ENCODE measurements at places on chromosomes 6 and 20.

GRCh38 chr6:63709148-63709547, 73.5 kb downstream of the PHF3 start:
- no peak for DNase-seq

DNA sequence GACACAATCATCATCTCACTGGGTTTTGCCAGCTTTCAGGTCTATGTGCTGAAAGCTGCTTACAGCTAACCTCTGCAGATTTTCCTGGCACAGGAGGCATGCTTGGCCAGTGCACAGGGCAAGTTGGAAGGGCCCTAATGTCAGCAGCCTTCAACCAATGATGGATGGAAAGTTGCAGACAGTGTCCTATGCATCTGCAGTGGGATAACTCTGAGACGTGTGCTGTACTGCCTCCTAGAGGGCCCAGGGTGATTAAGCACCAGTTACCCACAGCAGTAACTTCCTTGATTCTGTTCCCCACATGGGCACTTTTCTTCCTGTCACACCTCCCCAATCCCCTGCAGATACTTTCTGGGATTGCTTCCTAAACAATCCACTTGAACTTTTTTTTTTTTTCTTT, 38.6 kb downstream of the OVOL2 start:
- DNase-seq = no peak

GRCh38 chr6:55979526-55979925, 104.1 kb upstream of the BMP5 start:
- no peak for DNase-seq

- DNase-seq = no peak
Measured at GRCh38 chr6:113873043-113873667, 16.0 kb downstream of the MARCKS start.

GRCh38 chr20:51871943-51872342, 69.6 kb upstream of the SALL4 start:
- no peak for DNase-seq

GRCh38 chr6:90369024-90369519, 72.4 kb upstream of the BACH2 start:
- DNase-seq = no peak

- DNase-seq = no peak
Measured at GRCh38 chr6:118696271-118696670, 44.9 kb upstream of the CEP85L start.

DNA sequence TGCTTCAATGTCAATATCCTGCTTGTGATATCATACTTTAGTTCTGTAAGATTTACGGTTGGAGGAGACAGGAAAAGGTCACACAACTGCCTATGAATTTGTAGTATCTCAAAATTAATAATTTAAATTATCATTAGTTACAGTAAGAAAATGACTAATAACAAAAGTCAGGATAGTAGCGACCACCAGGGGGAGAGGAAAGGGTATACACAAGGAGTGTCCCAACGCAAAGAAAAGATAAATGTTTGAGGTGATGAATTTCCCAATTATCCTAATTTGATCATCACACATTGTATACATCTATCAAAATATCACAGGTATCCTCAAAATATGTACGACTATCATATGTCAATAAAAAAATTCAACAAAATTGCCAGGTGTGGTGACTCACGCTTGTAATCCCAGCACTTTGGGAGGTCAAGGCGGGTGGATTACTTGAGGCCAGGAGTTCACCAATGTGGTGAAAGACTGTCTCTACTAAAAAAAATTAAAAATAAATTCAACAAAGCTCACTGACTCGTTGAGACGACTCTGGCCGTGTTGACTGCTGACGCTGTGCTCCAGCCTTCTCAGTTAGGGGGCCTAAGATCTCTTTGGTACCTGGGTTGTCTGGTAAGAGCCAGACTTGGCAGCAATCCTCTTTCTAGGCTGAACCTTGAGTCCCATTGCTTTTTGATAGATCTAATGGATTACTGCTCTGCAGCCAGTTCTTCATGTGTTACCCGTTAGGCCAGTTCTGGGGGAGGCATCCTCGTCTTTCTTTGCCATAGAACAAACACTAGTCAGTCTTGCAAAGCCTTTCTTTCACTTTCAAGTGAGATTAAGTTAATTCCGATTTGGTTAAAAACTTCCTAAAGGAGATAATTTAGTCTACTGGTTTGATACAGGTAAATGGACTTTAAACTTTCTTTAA, 9.0 kb upstream of the OVOL2 start:
- DNase-seq = no peak

- no peak for DNase-seq
Measured at GRCh38 chr20:58702161-58702510, 9.5 kb downstream of the NPEPL1 start.

DNA sequence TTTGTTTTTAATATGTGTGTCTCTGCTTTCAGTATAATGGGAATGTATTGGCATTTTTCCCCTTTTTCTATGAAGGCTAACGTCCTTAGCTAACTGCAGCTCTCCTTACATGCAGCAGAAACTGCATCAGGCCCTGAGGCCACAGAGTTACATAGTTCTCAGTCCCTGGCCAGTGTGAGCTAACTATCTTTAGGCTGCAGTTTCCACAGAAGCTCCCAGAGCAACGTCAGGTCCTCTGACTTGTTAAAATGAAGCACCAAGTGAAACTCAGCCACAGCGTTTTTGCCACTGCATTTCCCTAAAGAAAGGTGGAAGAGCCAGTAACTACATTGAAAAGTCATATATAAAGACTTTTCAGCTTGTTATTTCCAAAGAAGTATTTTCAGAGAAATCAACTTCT, 244.7 kb downstream of the CBLN4 start:
- no peak for DNase-seq

GRCh38 chr6:34195726-34196115, 41.0 kb upstream of the HMGA1 start:
- no peak for DNase-seq

DNA sequence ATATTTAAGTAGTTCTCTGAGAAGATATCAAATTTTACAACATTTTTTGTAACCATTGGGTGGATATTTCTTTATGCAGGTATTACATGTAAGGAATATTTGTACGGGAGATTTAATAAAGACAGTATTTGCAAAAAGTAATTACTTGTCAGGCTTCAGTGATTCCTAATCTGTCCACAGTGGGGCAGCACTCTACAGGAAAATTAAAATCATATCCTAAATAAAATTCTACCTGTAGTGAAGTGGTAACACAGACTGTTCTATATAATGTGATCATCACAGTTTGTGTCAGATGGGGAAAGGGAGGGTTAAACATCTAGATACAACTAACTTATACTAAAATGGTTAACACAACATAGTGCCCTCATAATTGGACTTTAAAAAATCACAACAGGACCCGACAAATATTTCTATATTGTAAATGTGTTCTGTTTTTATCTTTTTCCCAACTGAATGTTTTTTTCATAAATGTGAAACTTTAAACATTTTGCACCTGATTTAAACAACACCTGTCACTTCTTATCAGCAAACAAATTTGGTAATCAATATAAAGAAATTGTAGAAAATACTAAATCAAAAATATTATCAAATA, 145.6 kb upstream of the MANEA start:
- DNase-seq = peak; percentile 4

- DNase-seq = no peak
Measured at GRCh38 chr6:152100183-152100618, 292.7 kb downstream of the ESR1 start.

DNA sequence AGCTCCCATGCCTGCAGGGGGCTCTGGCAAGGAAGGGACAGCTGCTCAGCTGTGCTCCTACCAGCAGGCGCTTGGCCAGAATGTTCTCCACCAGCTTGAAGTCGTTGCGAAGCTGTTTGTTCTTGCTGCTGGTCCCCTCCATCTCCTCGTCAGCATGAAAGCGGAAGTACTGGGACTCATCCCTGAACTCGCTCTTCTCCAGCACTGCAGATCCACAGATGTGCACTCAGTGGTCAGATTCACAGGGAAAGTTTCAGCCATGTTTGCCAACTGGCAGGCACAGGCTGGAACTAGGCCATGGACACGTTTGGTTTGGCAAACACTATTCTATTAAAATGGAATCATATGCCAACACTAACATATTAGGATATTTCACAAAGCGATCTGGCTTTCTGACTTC, 167.9 kb downstream of the PREX1 start:
- DNase-seq = no peak

DNA sequence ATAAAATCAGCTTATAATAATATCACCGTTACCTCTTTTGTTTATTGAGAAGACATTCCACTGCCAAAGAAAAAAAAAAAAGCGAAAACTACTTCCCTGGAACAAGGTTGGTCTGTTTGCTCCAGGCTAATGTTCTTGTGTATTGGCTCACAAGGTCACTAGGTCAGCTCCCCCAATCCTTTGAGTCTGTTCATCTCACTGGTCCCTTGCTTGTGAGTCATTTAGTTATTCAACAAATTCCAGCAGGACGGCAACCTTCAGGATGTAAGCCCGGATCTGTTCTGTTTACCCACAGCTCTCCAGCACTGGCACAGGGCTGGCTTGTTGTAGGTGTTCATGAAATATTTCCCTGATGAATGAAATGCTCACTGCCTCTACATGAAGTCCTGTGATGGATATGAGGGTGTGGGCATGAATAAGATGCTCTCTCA, 3.3 kb downstream of the ARHGAP40 start:
- no peak for DNase-seq

GRCh38 chr6:89047473-89047872, 33.1 kb upstream of the PNRC1 start:
- DNase-seq = no peak

- no peak for DNase-seq
Measured at GRCh38 chr6:119800526-119800925, 451.0 kb upstream of the MAN1A1 start.

DNA sequence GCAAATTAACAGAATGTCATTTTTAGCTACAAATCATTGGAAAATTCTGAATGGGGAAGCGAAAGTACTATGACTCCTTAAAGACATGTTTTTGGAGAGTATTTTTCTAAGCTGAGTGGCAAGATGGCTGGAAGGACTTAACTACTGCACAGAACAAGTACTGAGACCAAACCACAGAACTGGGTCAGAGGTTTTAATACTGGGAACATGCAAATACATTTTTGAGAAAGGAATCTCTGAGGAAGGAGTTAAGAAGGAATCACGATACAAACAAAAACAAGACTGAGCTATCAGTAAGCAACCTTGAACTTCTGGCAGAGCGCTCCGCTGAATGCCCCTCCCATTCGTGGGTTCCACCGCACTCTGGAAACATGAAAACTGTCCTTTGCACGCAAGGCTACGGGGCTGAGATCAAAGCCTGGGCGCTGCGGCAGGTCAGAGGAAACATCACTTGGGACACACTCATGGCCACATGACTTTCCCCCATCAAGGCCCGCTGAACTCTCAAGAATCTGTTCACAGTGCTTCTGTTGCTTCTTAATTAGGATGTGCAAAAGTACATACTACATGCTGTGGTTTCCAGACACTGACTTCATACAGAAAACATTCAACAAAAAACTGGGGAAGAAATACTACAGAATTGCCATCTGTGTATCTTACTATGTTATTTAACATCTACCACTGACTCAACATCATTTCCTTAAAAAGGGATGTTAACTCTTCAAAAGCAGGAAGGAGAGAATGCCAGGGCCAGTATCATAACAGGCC, 27.8 kb downstream of the SLC23A2 start:
- peak; percentile 40 for DNase-seq

GRCh38 chr20:25247956-25248785, at the start of gene PYGB:
PYGB (plus strand) TSS chr20:25248085; CDS start chr20:25248179, 94 bp downstream.
- DNase-seq = peak; percentile 75

DNA sequence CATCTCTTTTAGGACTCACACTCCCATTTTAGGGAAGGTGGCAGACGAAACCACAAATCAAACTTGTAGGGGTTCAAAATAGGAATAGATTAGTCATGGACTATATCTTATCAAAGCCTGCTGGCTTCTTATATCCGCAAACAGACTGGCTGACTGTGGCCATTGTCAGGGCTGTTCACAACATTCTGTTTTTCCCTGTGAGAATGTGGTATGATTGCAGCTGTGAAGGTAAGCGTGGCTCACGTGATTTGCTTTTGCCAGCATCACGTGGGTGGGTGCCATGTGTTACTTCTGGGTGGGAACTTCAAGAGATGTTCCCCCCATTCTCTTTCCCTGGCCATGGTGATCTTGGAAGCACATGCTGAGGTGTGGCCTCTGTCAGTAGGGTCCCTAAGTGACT, 5.9 kb downstream of the IP6K3 start:
- no peak for DNase-seq

- no peak for DNase-seq
Measured at GRCh38 chr6:3697609-3698008, 53.9 kb downstream of the PXDC1 start.

- no peak for DNase-seq
Measured at GRCh38 chr6:168864541-168865460, 388.8 kb downstream of the THBS2 start.

DNA sequence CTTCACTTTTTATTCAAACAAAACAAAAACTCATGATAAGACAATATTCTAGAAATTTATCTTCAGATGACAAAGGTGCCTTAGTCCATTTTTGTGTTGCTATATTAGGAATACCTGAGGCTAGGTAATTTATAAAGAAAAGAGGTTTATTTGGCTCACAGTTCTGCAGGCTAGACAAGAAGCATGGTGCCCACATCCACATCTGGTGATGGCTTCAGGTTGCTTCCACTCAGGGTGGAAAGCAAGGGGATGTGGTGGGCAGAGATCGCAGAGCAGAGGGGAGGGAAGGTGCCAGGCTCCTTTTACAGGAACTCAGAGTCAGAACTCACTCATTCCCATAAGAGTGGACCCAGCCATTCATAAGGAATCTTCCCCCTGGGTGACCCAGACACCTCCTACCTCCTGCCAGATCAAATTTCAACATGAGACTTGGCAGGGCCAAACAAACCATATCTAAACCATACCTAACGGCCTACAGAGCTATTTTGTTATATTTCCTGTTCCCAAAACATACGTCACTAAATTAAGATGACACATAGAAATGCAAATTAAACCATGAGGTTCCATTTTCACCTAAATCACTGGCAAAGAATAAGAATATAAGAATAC, 26.4 kb downstream of the ABHD12 start:
- no peak for DNase-seq

- DNase-seq = no peak
Measured at GRCh38 chr6:64288351-64288750, 652.7 kb downstream of the PHF3 start.

DNA sequence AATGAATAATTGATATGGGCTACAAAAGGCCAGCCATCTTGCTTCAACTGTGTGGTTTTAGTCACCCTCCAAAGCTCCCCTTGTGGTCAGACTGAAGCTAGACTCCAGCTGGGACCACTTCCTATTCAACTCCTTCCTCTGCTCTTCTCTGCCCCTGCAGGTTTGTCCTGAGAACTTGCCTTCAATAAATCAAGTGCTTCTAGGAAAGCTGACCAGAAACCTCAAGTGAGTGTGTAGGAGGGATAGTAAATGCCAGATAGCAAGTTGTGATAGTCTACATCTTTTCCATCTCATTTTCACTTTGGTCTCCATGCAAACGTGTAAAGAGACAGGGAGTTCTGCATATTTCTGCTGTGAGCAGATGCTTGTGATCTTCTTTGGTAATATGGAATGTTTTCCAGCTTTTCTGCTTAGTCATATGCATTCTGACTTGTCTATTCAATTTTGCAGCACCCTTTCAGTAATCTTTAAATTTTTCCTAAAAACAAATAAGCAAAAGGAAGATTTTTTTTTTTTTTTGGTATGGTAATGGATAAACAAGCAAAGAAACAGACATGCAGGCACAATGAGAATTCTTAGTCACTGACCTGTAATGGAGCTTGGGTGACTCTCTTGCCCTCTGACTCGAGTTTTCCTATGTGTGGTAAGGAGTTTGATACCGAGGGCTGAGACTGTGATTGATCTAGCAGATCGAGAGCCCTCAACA, 201.3 kb upstream of the BTBD3 start:
- DNase-seq = no peak

Data from activated T-cell treated with anti-CD3 and anti-CD28 coated beads for 48 hours (primary cell).